ENCODE measurements at places on chromosomes 16 and 17.

DNA sequence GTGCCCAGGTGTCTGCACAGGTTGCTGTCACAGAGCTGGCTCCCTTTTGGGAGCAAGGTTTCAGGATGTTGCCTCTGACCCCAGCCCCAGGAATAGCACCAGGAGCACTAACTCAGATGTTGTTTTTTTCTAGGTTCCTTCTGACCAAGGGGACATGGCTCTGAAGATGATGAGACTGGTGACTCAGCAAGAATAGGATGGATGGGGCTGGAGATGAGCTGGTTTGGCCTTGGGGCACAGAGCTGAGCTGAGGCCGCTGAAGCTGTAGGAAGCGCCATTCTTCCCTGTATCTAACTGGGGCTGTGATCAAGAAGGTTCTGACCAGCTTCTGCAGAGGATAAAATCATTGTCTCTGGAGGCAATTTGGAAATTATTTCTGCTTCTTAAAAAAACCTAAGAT is 28.1 kb downstream of the SCPEP1 start:
- DNase-seq, result no peak

DNA sequence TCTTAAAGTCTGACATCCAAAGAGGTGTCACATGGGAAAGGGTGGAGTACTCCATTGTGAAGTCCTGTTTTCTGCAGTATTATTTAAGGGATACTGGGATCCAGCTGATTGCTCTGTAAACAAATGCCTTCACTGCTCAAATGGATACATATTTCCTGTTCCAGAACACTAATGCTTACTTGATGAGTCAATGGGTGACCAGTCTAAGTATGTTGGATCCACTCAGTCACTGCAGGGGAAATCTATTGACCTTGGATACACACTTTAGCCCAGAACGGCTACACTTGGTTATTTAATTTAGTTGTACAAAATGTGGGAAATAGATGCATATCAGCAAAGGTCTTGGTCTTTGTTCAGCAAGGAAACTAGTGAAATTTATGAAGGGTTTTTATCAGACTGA is 261.4 kb downstream of the MAP2K4 start:
- DNase-seq, result no peak

DNA sequence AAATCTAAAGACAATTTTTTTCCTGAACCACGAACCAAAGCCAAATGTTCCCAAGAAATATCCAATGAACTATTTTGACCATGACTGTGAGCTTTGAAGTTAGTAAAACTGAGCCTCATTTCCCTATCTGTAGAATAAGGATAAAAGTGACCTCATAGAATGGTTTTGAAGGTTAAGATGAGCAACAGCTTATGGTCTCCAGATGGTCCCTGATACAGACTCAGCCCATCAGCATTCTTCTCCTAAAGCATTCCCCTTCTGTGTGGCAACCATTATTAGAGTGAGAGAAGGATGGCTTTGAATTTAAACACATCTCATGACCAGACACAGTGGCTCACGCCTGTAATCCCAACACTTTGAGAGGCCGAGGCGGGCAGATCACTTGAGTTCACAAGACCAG is 70.1 kb downstream of the COPRS start:
- no peak for DNase-seq

GRCh38 chr17:66829386-66829864 is 5.5 kb upstream of the CACNG5 start:
- no peak for DNase-seq

- no peak for DNase-seq
Observed at GRCh38 chr17:10698096-10698818, 863 bp downstream of the ADPRM start.

DNA sequence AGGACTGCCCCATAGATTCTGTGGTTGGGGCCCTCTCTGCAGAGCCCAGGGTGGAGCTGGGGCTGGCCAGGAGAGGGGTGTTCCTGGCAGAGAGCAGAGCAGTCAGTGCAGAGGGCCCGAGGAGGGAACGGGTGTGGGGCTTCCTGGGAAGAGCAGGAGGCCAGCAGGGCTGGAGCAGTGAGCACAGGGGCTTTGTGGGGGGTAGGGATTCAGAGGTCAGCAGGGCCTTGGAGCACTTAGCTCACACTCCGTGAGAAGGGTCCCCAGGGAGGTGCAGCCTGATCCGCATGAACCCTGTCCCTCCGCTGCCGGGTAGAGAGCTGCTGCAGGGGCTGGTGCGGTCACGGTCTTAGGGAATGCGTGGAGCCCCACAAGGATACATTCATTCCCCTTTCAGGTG is 113.0 kb upstream of the CIBAR2 start:
- no peak for DNase-seq

- DNase-seq, result no peak
Observed at GRCh38 chr16:78915811-78916345, 684.7 kb downstream of the MAF start.

GRCh38 chr17:67601897-67602296 is 115.8 kb upstream of the NOL11 start:
- no peak for DNase-seq

DNA sequence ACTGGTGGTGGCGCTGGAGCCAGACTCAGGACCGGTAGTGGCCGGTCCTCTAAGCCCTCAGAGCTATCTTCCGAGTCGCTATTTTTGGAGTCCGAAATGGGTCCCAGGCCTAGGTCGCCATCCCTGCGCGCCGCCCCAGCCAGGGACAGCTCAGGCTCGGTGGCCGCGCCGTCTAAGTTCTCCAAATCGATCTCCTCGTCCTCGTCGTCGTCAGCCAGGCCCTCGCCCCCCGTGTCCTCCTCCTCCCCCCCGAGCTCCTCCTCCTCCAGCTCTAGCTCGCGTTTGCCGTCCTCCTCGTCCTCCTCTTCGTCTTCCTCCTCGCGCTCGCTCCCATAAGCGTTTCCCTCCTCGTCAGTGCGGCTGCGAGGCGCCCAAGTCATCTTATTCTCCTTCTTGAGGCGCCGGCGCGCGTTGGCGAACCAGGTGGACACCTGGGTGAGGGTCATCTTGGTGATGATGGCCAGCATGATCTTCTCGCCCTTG is 1.6 kb downstream of the IRX3 start:
- no peak for DNase-seq

DNA sequence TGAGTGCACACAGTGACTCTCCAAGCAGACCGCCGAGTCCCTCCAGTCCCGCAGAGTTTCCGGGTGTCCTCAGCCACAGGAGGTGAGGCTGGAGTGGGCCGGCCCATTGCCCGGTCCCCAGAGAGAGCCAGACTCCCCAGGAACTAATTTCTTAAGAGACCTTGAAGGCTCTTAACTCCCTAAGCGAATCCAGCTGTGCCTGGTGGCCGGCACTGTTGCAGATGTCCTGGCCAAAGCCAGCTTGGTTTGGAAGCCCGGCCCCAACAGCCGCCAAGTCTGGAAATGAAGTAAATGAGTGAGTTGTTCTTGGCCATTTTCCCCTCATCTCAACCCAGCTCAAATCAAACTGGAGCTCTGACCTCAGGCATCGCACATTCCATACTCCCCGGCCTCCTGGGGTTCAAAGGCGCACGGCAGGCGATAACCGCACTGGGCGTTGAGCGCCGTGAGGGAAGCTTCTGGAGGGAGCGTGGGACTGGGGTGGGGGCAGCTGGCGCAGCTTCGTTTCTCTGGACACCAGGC is 42.0 kb downstream of the CMIP start:
- no peak for DNase-seq

Measured in caudate nucleus (tissue), 63 donors.